ENCODE measurements at places on chromosomes 3 and 15.

- no peak for DNase-seq
Measured at GRCh38 chr3:111385971-111386495, 156.0 kb upstream of the CD96 start.

GRCh38 chr15:85327820-85328219 is 52.6 kb upstream of the AKAP13 start:
- DNase-seq: no peak

DNA sequence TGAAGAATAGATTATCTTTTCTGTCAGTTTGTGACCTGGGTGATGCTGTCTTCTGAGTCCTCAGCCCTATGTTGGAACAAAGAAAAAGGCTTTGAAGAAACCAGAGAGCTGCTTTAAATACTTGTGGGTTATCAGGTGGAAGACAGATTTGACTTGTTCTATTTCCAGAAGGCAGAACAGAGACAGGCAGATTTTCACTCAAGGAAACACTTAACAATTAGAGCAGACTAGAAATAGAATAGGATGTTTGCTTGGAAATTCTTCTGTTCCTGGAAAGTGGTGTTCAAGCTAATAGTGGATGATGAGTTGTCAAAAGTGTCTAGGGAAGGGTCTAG is 219.4 kb downstream of the UBE2E2 start:
- DNase-seq: no peak

DNA sequence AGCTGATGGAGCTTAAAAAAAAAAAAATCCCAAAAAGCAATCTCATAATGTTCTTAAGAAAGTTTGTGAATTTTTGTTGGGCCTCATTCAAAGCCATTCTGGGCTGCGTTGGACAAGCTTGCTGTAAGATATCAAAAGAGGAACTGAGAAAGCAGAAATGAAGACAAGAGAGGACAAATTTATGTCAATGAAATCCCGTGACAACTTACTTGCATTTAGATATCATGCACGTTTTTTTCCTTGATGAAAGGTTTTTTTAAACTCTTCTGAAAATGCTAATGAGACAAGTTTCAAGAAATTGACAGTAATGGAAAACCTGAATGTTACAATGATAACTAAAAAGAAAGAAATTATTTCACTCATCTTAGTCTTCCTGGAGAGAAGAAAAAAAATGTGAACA is 662.9 kb downstream of the SQOR start:
- no peak for DNase-seq

- DNase-seq: no peak
Measured at GRCh38 chr15:24678485-24678884, 2.9 kb downstream of the NPAP1 start.

DNA sequence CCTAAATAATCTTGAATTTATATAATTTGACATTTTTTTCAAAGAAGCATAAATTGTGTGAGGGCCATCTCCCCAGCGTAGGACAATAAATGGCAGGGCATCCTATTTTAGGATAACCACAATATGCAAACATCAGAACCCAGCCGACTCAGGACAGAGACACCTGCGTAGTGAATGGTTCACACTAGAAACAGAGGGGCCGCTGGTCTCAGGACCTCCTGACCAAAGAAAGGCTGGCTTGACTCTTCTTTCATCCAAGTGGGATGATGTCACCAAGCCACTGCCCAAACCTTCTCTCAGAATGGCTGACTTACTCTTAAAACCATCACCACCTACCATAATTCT is 162.1 kb downstream of the FOXP1 start:
- DNase-seq: no peak

DNA sequence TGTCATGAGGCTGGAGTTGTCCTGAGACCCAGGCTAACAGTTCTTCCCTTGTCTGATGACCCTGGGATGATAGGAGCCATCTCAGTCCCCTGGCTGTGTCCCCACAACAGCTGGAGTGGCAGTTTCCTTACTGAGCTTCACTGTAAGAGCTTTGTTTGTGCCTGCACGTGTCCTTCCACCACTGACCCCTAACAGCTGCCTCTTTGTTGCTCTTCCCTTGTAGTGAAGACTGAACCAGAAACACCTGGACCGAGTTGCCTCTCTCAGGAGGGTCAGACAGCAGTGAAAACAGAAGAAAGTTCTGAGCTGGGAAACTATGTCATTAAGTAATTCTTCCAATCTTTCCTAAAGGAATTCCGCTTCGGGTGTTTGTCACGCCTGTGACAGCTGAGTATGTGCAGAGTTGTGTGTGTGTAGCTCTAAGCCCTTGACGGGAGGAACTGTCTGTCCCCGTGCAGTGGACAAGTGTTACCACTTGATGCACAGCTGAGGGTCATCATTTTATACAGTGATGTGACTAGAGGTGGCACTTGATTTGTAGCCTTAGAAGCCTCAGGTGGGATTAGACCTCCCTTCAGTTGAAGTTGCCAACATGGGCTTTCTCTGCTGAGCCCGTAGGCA is 25.0 kb downstream of the MAP6D1 start:
- no peak for DNase-seq

DNA sequence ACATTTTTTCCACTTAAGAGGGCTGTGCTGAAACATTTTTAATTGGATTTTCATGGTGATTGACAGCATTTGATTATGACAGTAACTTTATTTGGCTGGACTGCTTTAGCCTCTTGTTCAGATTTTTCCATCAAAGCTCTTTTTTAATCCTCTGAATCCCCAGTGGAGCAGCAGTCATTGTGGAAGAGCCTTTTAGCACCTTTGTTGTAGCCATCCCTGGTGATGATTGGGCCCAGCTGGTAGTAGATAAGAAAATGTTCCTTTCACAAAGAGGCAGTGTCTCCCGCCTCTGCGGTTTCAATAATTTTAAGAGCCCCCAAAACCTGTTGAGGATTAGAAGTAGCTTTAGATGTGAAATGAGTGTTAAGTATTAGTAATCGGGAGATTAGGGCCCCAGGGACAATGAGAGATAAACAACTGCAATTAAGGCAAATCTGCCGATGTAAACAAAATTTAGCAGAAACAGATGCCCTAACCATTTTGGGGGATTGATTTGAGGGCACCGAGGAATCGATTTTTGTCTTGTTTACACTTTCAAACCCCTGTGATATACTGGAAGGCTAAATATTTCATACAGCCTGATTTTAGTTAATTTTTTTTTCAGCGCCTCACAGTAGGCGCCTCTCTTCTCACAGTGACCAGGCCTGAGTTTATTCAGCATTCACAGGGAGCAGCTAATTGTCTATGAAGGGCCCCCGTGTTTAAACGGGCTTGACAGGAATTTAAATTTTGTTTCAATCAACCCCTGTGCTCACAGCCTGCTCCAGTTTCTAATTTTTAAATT is 43.2 kb upstream of the SKOR1 start:
- no peak for DNase-seq

DNA sequence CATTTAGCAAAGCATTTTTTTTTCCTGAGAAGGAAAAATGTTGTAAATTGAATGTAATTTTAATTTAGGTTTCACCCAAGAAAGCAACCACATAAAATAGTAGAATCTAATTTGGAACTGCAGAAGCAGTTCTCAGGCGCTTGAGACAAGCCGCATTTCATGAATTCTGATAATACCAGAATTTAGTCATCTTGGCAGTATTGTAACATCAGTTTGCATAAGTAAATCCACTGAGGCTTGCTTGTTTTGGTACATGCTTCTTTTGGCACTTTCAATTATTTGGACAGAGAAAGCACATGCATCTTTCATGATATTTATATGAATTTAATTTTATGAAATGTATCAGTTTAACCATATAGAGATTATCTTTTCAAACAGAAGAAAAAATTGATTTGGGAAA is 389.7 kb upstream of the ROBO1 start:
- DNase-seq: no peak

- DNase-seq: no peak
Measured at GRCh38 chr3:15055019-15055557, 10.0 kb downstream of the MRPS25 start.

DNA sequence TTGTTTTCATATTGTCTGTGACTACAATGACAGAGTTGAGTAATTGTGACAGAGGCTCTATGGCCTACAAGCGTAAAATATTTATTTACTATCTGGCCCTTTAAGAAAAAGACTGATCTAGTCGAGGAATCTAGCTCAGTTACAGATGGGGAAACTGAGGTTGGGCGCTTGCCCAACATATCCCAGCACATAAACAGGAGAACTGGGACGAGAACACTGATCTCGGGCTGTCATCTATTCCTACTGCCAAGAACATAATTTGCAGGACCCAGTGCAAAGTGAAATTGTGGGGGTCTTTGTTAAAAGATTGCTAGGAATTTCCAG is 1.9 kb downstream of the FES start:
- DNase-seq: no peak

DNA sequence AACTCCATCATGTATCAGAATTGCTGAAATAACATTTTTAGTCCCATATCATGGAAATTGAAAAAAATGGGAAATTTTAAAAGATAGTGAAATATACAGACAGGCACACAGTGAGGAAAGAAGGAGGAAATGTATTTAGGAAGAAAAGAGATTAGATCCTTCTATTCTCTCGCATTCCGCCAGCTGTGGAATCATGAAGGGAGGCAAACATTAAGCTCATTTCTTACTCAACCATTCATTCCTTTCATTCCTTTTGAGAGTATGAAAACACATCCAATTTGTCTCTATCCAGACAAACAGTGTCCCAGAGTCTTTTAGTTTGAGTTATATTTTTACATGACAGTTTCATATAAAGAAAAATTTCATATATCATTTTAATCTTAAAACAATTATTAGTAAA is 52.5 kb upstream of the KCNMB2 start:
- no peak for DNase-seq

DNA sequence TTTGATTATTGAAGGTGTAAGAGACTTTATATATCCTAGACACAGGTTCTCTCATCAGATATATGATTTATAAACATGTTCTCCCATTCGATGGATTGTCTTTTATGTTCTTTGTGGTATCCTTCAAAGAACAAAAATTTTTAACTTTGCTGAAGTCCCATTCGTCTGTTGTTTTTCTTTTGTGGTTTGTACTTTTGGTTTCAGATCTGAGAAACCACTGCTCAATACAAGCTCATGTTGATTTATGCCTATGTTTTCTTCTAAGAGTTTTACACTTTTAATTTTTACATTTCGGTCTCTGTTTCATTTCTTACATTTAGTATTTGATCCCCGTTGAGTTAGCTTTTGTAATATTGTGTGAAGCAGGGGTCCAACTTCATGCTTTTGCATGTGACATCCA is 103.3 kb upstream of the SPRED1 start:
- DNase-seq: no peak

DNA sequence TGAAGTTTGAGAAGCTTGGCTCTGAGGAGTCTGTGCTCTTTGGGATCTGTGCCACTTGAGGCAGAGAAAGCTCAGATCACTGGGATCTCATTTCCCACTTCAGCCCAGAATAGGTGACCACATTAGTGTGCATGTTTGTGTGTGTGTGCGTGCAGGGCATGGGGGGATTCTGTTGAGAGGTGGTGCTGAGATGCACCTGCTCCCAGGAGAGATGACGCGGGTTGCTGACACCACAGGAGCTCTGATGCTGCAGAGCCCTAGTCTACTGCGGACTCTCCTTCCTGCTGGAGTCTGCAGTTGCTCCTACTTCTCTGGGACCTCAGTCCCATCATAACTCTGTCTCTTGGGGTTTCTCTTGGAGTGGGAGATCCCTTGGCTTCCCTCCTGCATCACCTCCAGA is 14.7 kb upstream of the CTXND1 start:
- no peak for DNase-seq

DNA sequence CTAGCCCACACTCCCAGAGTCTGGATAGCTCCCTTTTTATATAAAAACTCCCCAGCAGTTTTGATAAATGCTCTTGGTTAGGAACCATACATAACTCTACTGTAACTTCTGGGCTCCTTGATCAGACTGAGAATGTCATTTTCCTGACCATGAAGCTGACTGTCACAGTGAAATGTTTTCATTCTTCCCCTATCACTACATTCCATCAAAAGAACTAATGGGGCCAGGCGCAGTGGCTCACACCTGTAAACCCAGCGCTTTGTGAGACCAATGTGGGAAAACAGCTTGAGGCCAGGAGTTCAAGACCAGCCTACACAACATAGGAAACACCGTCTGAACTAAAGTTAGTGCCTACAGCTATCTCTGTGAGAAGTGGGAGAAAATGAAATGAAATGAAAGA is 72.8 kb upstream of the MYO5C start:
- no peak for DNase-seq

- DNase-seq: no peak
Measured at GRCh38 chr3:156471431-156471830, 83.5 kb downstream of the SSR3 start.

DNA sequence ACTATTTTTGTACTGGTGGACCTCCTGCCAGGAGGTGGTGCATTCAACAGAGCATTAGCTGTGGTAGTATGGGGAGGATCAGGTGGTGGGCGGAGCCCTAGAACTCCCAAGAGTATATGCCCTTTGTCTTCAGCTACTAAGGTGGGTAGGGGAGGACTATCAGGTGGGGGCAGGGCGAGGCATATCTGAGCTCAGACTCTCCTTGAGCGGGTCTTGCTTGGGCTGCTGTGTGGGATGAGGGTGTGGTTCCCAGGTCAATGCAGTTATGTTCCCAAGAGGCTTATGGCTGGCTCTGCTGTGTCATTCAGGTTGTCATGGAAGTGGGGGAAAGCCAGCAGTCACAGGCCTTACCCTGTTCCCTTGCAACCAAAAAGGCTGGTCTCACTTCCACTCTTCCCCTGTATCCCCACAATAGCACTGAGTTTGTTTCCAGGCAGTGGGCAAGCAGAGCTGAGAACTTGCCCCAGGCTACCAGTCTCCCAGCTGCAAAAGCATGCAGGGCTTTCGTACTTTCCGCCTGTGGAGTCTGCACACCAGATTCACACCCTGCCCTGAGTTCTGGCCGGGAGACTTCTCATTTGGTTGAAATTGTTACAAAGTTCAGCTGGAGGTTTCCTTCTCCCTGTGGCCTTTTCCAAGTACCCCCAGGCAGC is 93.7 kb upstream of the DPPA4 start:
- no peak for DNase-seq

DNA sequence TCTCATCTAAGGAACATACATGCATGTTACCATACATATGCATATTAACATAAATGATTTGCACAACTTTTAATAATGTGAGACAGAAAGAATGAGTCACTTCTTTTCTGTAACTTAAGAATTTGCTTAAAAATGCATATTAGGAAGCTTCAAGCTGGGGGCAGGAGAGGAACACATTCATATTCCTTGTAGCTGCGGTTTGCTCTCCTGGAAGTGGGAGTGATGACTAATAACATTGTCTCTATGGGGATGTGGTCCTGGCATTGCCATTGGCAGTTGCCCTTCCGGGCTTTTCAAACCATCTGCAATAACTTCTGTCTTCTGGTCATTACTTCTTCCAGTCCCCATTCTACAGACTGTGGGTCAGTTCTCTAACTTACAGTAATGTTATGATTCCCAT is 15.6 kb downstream of the CHST2 start:
- peak; percentile 49 for DNase-seq

DNA sequence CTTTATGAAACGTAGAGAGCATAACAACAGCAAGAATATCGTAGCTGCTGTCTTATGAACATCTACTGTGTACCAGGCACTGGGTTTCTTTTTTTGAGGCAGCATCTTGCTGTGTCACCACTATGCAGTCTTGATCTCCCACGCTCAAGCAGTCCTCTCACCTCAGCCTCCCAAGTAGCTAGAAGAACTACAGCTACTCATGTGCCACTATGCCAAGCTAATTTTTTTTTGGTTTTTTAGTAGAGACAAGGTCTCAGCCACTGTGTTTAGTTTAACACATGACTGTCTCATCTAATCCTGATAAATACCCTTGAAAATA is 129.9 kb downstream of the VGLL4 start:
- no peak for DNase-seq

- DNase-seq: no peak
Measured at GRCh38 chr3:45135959-45136358, 10.2 kb downstream of the CDCP1 start.

- DNase-seq: no peak
Measured at GRCh38 chr3:165389064-165389463, 192.9 kb upstream of the SLITRK3 start.

- DNase-seq: no peak
Measured at GRCh38 chr3:77319711-77320110, 279.8 kb downstream of the ROBO2 start.
